Caudate nucleus (tissue), 63 donors: ENCODE measurements at places on chromosomes 3 and 15.

DNA sequence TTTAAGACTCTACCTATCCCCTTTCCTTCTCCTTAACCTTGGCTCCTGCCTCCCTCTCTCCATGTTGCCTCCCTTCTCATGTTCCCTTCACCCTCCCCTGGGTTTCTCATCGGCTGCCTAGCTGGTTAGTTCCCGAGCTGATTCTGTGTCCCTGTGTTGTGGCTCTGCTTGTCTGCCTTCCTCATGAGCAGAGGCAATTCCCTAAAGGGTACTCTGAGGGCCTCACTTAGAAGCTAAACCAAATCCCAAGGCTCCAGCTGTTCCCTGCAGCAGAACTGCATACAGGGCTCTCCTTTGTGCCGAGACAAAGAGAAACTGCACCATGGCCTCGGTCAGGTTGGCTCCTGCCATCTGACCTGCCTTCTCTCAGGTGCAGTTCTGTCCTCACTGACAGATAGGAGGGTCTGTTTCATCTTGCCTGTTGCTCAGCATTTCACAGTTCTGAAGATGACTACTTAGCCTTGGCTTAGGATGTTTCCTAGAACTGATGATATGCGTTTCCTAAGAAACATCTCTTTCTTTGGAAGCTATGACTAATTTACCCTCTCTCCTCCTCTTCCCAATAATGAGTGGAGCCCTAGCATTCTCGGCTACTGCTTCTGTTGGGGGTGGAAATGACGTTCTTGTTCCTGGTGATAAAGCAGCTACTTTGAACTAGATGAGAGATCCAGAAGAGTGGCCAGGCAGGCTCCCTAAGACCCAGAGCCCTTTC is 27.1 kb downstream of the DUOX1 start:
- peak; percentile 16 for DNase-seq

GRCh38 chr15:55245059-55245458 is 44.6 kb downstream of the RAB27A start:
- DNase-seq = no peak

GRCh38 chr15:72890043-72890442 is 106.5 kb upstream of the ADPGK start:
- no peak for DNase-seq

DNA sequence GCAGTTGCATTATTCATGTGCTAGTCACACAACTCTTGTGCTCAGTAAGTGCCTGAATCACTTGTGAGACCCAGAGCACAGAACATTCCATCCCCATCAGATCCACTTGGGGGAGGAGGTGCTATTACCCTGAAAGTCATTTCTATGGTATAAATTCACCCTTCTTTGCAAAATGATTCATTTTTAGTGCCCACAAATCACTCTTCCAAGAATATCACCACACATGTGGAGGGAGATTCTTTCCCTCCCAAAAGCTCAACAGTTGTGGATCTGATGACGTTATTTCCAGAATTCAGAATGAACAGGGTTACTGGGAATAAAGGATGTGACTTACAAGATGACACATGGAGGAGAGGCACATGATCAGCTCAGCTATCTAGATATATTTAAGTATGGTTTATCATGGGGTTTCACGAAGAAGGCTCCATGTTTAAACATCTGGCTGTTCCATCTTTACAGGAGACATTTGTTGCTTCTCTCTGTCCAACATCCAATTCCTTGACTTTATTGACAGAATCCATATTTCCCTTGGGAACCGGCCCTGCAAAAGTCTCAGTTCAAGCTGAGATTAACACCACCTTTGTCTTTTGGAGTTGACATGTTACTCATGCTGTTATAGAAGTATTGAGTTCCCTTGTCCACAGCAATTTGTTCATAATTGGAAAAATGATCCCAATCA is 214.2 kb upstream of the PROK2 start:
- no peak for DNase-seq

GRCh38 chr3:134462331-134462941 is 23.3 kb downstream of the ANAPC13 start:
- DNase-seq = no peak

- DNase-seq = no peak
These were observed 18.7 kb downstream of the ACTC1 start for GRCh38 chr15:34776606-34777105.

DNA sequence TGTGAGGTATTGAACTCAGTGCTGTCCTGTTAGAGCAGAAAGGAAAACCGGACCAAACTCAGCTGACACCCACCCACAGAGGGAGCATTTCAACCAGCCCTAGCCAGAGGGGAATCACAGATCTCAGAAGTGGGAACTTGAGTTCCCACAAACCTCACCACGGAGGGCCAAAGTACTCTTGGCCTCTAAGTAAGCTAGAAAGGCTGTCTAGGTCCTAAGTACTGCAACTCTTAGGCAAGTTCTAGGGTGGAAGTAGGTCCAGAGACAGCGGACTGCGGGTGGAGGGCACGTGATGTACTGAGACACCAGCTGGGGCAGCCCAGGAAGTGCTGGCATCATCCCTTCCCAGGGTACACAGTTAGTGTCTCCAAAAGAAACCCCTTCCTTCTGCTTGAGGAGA is 34.1 kb downstream of the EOMES start:
- DNase-seq = no peak

- no peak for DNase-seq
These were observed 107.7 kb downstream of the OSBPL10 start for GRCh38 chr3:31873254-31873820.

DNA sequence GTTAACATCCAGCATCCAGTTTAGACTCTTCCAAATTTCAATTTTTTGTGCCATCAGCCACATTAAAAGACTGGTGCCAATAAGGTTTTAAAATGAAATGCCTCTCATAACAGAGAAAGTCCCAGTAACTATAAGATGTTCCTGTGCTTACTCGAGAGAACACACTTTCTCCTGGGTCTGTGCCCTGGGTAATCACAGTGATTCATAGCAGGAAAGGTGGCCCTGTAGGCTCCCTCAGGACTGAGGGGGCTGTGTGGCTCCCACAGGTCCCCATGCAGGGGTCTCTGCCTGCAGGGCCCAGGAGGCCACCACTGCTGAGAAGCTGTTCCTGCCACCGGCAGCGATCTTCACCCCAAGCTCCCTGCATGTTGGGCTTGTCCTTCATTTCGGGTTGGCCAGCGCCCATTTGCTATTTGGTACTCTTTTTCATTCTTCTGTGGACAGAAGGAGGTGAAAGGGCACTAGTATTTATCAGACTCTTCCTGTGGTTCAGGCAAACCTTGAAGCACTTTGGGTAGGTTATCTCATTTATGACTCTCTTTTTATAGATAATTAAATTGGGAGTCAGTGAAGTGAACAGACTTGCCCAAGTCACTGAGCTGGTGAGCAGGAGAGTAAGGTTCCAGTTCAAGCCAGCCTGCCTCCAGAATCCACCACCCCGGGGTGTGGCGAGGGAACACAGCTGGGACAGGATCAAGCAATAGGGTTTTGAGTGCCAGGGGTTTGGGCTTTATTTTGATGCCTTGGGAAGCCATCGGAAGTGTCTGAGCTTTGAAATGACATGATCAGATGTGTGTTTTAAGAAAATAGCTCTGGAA is 44.2 kb upstream of the PLXNA1 start:
- no peak for DNase-seq

DNA sequence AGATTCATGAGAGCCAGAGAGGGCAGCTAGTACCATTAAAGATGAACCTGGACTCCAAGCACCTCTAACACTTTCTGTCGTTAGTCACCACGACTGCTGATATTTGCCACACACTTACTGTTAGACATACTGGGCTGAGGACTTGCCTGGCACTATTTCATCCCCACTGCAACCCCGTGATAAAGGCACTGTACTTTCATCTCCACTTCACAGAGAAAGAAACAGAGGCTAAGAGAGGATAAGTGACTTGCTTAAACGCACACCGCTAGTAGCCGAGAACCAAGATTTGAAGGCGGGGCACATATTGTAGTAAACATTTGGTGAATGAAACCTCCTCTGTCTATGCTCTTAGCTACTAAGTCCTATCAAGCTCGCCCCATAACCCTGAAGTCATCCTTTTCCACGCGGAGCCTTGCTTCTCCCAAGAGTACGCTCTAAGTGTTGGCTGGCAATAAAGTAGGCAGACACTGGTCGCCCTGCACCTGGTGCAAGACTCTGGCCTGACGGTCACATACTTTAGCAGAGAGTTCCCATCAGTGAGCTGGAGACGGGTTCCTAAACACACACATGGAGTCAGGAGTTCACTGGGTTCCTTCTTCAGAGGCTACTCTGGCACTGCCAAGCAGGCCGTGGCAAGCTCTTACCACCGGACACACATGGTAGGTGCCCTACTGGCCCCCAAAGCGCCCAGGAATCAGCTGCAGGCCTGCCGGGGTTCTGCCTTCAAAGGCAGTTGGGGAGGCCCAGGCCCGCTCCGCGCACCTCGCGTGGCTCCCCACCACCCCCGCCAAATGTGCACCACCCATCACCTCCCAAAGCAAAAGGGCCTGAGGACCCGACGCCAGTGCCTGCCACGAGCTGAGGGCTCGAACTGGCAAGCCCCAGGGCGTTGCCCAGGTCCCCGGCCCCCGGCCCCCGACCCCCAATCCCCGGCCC is 951 bp downstream of the POMGNT2 start:
- no peak for DNase-seq

DNA sequence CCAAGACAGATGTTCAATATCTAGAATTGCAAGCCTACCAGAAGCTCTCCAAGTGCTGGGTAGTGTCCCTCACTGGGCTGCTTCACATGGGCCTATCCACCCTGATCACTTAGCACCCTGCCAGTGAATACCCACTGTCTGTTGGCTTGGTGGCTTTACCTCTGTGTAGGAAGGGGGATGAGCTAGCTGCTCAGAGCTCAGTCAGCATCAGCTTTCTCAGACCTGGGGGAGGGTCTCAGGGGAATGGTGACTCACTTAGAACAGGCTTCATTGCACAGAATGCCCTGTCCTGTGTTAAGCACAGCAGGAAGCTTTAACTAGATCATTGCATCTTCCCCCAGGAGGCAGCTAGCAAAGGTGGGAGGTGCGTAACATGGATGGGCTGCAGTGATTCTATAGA is 209.8 kb downstream of the PDCD6IP start:
- no peak for DNase-seq

- DNase-seq = no peak
These were observed 5.2 kb downstream of the KBTBD13 start for GRCh38 chr15:65081758-65082157.

GRCh38 chr3:8421267-8421666 is 80.4 kb upstream of the LMCD1 start:
- DNase-seq = no peak

GRCh38 chr15:39227001-39227400 is 353.9 kb upstream of the THBS1 start:
- DNase-seq = no peak

DNA sequence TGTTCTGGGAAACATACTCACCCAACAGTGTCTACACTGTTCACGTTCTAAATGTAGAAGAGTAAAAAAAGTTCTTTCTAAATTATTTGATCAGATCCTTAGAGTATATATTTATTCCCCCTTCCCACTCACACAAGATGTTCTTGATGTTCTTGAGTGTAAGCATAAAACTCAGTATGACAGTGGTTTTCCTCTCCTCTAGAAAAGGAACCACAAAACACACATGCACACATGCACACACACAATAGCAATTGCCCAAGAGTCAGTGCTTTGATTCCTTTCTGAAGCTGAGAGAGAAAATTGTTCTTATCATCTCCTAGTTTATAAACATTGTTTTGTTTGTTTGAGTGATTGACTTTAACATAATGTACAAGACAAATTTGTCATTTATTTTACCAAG is 123.2 kb upstream of the PHLDB2 start:
- DNase-seq = no peak

DNA sequence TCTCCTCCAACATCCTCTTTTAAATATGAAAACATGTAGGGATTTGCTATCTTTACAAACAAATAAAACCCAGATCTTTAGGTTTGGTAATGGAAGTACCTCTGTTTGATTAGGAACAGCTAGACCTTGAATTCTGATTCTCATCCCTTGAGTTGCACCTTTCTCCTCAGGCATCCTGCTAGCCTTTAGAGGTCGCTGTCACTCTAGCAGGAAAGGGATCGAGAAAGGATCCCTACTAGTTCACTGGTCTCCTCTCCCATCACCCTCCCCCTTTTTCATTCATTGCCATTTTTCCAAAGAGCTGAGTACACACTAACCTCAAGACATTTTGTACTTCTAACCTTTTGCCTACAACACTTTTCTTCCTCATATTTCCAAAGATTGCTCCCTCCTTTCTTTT is 569.8 kb downstream of the RBMS3 start:
- DNase-seq = no peak

GRCh38 chr3:116001151-116001621 is 377.9 kb downstream of the GAP43 start:
- DNase-seq = no peak

- no peak for DNase-seq
These were observed 106.3 kb downstream of the ETFA start for GRCh38 chr15:76204916-76205460.

GRCh38 chr3:27080258-27080525 is 289.0 kb downstream of the NEK10 start:
- DNase-seq = no peak

GRCh38 chr3:141400073-141400971 is 32.0 kb downstream of the ZBTB38 start:
- no peak for DNase-seq

DNA sequence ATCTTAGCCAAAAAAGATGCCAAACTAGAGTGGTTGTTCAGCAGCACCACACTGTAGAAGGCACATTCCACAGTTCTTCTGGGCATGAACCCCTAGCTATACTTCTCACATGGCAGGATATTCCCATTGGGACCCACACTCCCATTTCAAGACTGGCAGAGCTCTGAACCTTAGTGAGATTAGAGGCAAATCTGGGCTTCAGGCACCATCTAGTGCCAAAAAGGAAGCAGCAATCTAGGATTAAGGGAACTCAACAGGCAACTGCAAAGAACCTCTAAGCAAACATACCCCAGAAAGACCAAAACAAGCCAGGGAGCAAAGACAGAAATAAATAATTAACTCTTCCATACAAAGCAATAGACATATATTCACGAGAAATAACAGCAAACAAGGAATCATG is 66.2 kb downstream of the TAFA4 start:
- no peak for DNase-seq

GRCh38 chr3:198062068-198062465 is 102.0 kb downstream of the LMLN start:
- no peak for DNase-seq

DNA sequence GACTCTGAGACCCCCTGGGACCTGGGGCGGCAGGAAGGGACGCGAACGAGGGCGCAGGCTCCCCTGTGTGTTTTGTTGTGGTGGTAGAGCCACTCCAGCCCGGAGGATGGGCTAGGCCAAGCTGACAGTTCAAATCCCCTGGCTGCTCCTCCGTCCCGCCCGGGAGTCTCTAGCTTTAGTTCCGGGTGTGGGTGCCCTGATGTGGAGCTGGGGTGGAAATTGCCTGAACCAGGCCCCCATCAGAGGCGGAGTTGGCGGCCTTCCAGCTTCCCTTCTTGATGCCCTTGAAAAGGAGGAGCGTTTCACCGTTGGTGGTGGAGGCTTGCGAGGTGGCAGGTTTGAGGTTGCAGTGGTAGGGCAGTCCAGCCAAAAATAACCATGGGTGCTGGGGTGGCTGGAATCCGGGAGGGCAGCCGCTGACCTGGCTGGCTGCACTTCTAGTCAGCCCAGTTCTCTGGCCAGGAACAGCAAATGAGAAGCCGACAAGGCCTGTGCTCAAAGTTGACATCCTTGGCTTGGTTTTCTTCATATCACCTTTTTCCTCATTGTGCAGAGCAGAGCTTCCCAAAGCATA is 817 bp downstream of the CLK3 start:
- peak; percentile 42 for DNase-seq
